ENCODE measurements at places on chromosomes 2 and 18. TPM values are rescaled to one million over a fixed set of nuclear protein-coding genes. Genes with fewer than 3 reads are reported as not detected.

GRCh38 chr18:62328586-62329525 lies 3.7 kb downstream of the TNFRSF11A start:
- H3K27ac ChIP-seq, result no peak overlapping the region
- no peaks in the 10 kb centered on the region for H3K36me3 ChIP-seq
- DNase-seq, result no peak
- H3K4me1 ChIP-seq, result peaks cover 10% of the 10 kb centered on the region
- H3K27me3 ChIP-seq, result peaks cover 75% of the 10 kb centered on the region
- no peak overlapping the region for H3K4me3 ChIP-seq

DNA sequence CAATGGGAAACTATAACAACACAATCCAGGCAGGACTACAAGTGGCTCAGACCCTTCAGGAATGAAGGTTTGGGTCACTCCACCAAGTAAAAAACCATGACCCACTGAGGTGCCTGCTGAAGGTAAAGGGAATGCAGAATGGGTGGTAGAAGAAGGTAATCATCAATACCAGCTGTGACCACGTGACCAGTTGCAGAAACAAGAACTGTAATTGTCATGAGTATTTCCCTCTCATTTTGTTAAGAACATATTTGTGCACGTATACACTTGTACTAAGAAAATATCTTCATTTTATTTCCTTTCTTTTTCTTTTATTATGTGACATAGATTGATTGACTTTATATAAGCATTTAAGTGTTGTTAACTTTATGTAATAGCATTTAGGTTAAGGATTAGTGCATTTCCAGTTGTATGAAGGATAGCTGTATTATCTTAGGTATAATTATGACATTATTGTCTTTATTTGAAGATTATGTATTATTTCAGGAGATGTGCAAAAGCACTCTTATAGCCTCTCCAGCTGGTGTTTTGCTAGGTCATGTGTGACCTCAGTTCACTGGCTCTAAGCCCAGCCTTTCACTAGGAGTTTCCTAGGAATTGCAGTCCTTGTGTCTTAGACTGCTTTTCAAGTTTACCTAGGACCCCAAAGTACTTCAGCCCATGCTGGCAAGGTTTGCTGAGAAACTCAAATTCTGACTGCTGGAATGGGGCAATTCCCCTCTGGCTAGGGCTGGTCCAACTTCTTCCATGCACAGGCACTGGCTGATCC lies 125.7 kb upstream of the DPP10 start:
- no peak for DNase-seq
- H3K27ac ChIP-seq, result no peak overlapping the region
- no peaks in the 10 kb centered on the region for H3K27me3 ChIP-seq
- no peaks in the 10 kb centered on the region for H3K4me1 ChIP-seq
- H3K36me3 ChIP-seq, result no peaks in the 10 kb centered on the region
- no peak overlapping the region for H3K4me3 ChIP-seq

GRCh38 chr2:74658516-74658915 lies 4.5 kb downstream of the SEMA4F start:
- H3K27me3 ChIP-seq, result peaks cover 11% of the 10 kb centered on the region
- H3K27ac ChIP-seq, result no peak overlapping the region
- H3K4me1 ChIP-seq, result peaks cover 11% of the 10 kb centered on the region
- no peak for DNase-seq

GRCh38 chr2:39069136-39069515 lies 51.7 kb downstream of the SOS1 start:
- H3K4me3 ChIP-seq, result no peak overlapping the region
- no peaks in the 10 kb centered on the region for H3K36me3 ChIP-seq
- no peak overlapping the region for H3K27ac ChIP-seq
- H3K4me1 ChIP-seq, result peaks cover 19% of the 10 kb centered on the region

DNA sequence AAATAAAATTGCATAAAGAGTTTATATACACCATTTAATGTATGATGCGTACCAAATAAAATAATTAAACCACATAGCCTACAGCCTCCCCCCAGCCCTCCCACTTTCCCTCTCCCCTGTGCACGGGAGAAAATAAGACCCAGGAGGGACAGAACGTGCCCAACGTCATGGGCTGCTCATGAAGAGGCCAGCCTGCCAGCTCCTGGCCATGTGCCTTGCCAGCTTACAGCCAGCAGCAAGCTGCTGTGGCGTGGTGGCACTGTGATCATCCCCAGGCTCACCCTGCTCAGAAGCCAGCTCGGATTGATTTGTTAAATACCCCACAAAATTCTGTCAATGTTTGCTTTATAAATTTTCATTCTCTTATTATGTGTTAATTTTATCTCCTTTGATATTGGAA lies 7.6 kb downstream of the GPR148 start:
- H3K27ac ChIP-seq, result no peak overlapping the region
- no peaks in the 10 kb centered on the region for H3K36me3 ChIP-seq
- H3K27me3 ChIP-seq, result peaks cover 8% of the 10 kb centered on the region
- no peak for DNase-seq
- no peak overlapping the region for H3K4me3 ChIP-seq

GRCh38 chr2:159251296-159252173 lies 35.0 kb downstream of the WDSUB1 start:
- H3K4me1 ChIP-seq, result no peaks in the 10 kb centered on the region
- H3K27me3 ChIP-seq, result no peaks in the 10 kb centered on the region
- DNase-seq, result no peak
- H3K27ac ChIP-seq, result no peak overlapping the region

DNA sequence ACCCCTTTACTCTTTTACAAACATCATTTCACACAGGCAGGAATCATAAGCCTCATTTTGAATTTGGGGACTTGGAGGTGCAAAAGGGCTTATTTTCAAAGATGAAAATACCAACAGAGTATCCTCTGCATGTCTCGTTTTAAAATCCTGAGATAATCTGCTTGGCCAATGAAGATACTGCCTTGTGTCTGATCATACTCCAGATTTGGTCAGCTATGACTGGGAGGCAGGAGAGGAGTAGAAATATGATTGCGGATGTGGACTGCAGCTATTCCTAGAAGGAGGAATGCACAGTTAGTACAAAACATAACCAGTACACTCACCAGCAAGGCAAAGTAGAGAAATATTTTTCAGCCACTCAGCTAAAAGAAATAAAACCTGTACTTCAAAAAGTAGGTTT lies 342.3 kb downstream of the RPRM start:
- H3K36me3 ChIP-seq, result no peaks in the 10 kb centered on the region
- peaks cover 15% of the 10 kb centered on the region for H3K4me1 ChIP-seq
- no peak overlapping the region for H3K27ac ChIP-seq
- H3K27me3 ChIP-seq, result peaks cover 3% of the 10 kb centered on the region
- no peak overlapping the region for H3K4me3 ChIP-seq

The ARHGAP28 gene
- total RNA-seq, result 20.2 TPM

The OR6B2 gene
- not detected for total RNA-seq

The ALPI gene
- not detected for total RNA-seq

Data from neural crest cell (in vitro differentiated cells).